ENCODE measurements at places on chromosomes 16 and 17. TPM values are rescaled to one million over a fixed set of nuclear protein-coding genes. Genes with fewer than 3 reads are reported as not detected.
A peak's percentile ranks its signal among the peaks of the same experiment; 100 is the strongest.

The MFAP4 gene
- 3.7 TPM for total RNA-seq

The SCNN1B gene
- total RNA-seq, result not detected

The SMIM5 gene
- 0.07 TPM for total RNA-seq

The ARL2BP gene
- total RNA-seq, result 70.9 TPM

The FBXW10 gene
- not detected for total RNA-seq

The FA2H gene
- 0.14 TPM for total RNA-seq

The FTSJ3 gene
- total RNA-seq, result 50.2 TPM

The SLC52A1 gene
- total RNA-seq, result not detected

GRCh38 chr16:84362471-84362941 is 5.8 kb upstream of the ATP2C2 start:
- H3K36me3 ChIP-seq, result no peaks in the 10 kb centered on the region
- H3K27me3 ChIP-seq, result peaks cover 20% of the 10 kb centered on the region
- no peak overlapping the region for H3K4me3 ChIP-seq

DNA sequence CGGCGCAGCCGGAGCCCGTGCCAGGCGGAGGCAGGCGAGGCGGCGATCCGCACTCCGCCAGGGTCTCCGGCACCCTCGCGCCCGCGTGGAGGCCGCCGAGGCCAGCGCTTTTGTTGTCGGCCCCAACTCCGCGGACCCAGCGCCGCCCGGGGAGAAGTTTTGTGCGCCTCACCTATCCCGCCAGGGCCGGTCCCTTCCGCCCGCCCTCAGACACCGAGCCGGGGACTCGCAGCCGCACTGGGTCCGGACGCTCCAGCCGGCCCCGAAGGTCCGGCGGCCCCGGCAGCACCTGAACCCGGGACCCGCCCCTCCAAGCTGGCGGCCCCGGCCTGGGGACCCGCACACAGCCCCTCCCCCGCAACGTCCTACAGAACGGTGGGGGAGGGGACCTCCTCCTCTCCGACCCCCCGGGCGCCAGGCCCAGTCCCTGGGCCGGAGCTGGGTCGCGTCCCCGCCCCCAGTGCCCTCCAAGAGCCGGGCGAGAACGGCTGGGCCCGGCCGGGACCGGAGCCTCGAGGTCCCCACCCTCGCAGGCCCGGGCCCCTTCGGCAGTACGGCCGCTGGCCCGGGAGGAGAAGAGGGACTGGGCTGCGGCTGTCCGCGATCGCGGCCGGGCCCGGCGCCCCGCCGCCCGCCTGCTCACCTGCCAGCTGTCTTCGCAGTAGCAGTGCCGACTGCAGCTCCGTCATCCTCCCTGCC is 698 bp downstream of the UBE2G1 start:
- H3K27me3 ChIP-seq, result no peaks in the 10 kb centered on the region
- peak overlapping the region; percentile 67 for H3K4me3 ChIP-seq
- H3K36me3 ChIP-seq, result no peaks in the 10 kb centered on the region
- peak overlapping the region; percentile 85 for H3K27ac ChIP-seq
- H3K4me1 ChIP-seq, result peaks cover 4% of the 10 kb centered on the region

DNA sequence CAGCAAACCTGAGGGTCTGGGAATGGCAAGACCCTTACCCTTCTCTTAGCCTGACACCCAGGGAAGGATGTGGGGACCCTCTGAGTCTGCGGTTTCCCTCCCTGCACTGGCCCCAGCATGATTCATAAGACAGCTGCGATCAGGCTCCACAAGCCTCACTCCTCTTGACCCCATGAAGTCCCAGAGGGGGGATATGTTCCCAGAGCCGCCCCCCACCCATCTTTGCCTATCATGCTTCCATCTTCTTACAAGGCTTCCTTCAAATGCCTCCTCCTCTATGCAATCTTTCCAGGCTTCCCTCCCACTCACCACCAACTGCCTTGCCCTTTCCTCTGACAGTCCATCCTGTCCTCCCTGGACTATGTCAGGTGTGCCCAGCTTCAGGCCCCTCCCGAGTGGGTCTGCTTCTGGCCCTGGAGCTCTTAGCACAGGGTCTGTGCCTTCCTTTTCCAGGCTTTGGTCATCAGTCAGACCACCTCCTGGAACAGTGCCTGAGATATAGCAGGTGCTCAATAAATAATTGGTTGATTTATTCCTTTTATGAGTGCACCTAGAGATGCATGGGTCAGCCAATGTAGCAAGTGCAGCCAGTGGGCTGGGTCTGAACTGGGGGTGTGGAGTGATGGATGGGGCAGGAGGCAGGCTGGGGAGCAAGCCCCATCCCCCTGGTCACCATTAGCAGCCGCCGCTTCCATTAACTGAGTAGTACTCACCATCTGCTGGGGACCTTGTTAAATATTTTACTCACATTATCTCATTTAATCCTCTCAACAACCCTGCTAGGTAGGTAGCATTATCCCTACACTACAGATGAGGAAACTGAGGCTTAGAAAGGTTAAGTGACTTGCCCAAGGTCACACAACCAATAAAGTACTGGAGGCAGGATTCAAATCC is 8.4 kb downstream of the DLX3 start:
- no peak for DNase-seq
- H3K4me3 ChIP-seq, result no peak overlapping the region
- H3K4me1 ChIP-seq, result no peaks in the 10 kb centered on the region

- no peak for DNase-seq
- H3K36me3 ChIP-seq, result peaks cover 6% of the 10 kb centered on the region
- no peak overlapping the region for H3K27ac ChIP-seq
- H3K27me3 ChIP-seq, result no peaks in the 10 kb centered on the region
- H3K4me1 ChIP-seq, result peaks cover 10% of the 10 kb centered on the region
These were observed 1.2 kb upstream of the AKAP10 start for GRCh38 chr17:19978805-19979211.

GRCh38 chr16:72285324-72285723 is 113.4 kb upstream of the PMFBP1 start:
- no peak for DNase-seq
- H3K27ac ChIP-seq, result no peak overlapping the region
- no peaks in the 10 kb centered on the region for H3K27me3 ChIP-seq
- no peaks in the 10 kb centered on the region for H3K36me3 ChIP-seq
- no peak overlapping the region for H3K4me3 ChIP-seq

DNA sequence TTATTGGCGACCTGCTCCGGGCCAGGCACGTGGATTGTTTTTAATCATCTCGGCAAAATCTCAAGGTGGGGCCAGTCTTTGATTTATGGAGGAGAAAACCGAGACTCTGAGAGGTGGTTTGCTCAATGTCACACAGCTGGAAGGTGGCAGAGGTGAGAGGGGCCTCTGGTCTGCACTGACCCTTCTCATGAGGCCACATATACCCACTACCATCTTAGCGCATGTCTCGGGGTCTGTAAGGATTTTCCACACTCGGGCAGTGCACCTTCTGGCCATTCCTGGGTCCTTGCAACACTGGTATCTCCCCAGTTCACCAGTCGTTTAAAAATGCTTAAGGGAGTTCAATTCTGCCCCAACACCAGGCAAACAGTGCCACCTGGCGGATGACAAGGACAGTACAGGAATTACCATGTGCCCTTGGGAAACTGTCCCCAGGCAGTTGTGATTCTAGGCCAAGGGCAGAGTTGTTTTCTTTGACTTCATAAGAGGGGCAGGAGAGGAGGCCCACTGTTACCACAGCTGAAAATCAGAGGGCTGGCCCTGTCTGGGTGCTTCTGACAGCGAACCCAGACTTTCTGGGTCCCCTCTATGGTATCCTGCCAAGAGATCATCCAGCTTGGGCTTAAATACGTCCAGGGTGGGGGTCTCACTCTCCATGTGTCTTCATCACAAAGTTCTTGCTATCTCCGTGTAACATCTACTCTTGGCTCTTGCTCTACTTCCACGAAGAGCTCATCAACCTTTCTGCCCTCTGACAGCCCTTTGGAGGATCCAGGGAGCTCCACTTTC is 39.4 kb upstream of the RAI1 start:
- H3K27ac ChIP-seq, result no peak overlapping the region
- H3K4me3 ChIP-seq, result no peak overlapping the region
- H3K36me3 ChIP-seq, result no peaks in the 10 kb centered on the region
- H3K4me1 ChIP-seq, result no peaks in the 10 kb centered on the region

DNA sequence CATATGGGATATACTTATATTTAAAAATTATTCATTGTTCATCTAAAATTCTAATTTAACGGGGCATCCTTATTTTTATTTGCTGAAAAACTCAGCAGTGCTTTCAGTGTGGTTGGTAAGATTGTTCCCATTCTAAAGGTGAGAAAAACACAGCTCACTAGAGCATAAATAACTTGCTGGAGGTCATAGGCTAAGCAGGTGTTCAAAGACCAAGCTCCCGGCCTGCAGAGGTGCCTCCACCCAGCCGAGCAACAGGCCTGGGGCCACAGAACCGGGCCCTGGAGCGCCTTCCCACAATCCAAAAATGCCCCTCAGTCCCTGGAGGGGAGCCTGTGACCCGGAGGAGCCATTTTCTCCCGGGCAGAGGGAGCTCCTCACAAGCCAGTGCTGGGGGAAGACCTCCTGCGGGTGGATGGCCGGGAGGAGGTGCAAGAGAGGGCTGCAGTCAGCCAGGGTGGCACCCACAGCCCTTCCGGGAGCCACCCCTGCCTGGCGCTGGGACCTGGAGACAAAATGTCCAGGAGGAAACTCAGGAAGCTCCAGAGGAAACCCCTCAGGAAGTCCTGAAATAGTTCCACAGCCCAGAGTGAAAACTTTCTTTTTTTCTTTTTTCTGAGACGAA is 14.7 kb downstream of the ABR start:
- no peak for DNase-seq
- no peak overlapping the region for H3K27ac ChIP-seq
- no peaks in the 10 kb centered on the region for H3K36me3 ChIP-seq
- H3K4me3 ChIP-seq, result no peak overlapping the region
- H3K4me1 ChIP-seq, result peaks cover 4% of the 10 kb centered on the region

- H3K36me3 ChIP-seq, result no peaks in the 10 kb centered on the region
- no peak overlapping the region for H3K4me3 ChIP-seq
- no peak for DNase-seq
- H3K27me3 ChIP-seq, result no peaks in the 10 kb centered on the region
- H3K4me1 ChIP-seq, result no peaks in the 10 kb centered on the region
These were observed 164.3 kb downstream of the ANKFN1 start for GRCh38 chr17:56317351-56318208.

DNA sequence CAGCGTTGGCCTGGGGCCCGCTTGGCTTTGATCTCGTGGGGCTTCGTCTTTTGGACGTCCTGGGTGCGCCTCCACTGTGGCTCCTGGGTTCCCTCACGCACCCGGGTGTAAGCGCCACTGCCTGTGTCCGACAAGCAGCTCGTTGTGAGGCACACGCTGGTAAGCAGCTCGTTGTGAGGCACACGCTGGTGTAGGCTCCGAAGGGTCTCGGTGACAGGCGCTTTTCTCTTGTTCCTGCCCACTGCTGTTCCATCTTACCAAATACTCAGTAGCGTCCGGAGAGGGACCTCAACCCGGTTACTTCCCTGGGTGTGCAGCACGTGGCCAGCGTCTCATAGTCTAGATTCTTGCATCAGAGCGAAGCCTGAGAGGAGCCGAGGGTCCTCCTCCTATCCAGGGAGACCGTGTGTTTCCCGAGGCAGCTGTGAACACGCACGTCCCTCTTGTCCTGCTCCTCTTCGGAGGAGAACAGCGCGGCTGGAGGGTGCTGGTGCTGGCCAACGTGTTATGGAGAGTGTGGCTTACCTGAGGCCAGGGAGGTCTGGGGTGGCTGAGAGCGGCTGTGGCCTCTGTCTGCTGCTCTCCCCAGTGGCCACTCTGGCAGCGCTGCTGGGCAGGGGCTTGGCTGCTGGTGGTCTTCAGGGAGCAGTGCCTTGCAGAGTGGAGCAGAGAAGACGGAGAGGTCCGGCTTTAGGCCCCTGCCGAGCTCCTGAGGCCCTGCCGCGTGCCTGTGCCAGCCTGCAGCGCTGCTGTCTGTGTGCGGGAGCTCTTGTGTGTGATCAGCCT is 32.1 kb upstream of the ZNF750 start:
- no peak overlapping the region for H3K27ac ChIP-seq
- H3K4me1 ChIP-seq, result peaks cover 3% of the 10 kb centered on the region
- no peaks in the 10 kb centered on the region for H3K27me3 ChIP-seq
- DNase-seq, result no peak
- H3K36me3 ChIP-seq, result no peaks in the 10 kb centered on the region

DNA sequence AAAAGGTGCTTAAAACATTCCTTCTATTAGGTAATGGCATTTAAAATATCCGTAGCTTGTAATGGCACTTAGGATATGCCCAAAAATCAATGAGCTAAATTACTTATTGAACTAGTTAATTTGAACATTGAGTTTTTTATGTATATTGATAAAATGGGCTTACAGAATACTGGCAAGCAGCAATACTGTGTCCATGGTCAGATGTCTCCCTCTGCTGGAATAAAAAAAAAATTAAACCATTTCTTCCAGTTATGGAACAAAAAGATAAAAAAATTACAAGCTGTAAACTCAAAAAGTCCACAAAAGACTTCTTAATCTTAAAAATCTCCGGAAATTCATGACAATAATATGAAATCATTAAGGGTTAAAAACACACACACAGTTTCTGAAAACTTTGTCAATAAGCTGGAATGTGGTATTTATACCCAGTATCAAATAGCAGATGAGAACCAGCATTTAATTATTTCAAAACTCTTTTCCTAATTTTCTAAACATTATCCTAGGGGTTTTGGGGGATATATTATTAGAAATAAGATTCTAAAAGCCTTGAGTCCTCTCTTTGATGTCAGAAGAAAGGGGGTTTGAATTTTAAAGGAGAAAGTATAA is 21.5 kb upstream of the PSMD7 start:
- no peak for DNase-seq
- no peaks in the 10 kb centered on the region for H3K36me3 ChIP-seq
- no peaks in the 10 kb centered on the region for H3K4me1 ChIP-seq
- no peak overlapping the region for H3K4me3 ChIP-seq

- H3K36me3 ChIP-seq, result peaks cover 6% of the 10 kb centered on the region
- no peak for DNase-seq
- peaks cover 30% of the 10 kb centered on the region for H3K4me1 ChIP-seq
- H3K4me3 ChIP-seq, result no peak overlapping the region
These were observed 276.9 kb downstream of the SOX9 start for GRCh38 chr17:72397687-72398086.

All from astrocyte (in vitro differentiated cells and primary cell).